NCI-H187 (cell line): ENCODE measurements at places on chromosomes 11 and 22.

DNA sequence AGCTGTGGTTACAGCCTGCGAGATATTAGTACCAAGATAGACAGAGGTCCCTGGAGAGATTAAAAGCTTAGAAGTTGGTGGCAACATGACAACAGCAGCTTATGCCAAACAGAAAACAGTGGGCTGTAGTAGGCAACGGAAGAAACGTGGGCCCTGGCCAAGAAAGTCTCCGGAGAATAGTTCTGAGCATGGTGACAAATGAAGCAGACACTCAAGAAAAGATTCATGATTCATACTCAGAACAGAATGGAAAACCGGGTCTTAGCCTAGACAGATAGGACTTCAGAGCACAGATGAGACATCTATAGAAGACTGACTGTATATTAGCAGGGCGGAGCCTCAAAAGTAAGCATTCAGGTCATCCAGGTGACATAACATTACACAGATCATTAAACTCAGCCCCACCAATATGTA, 727.4 kb downstream of the ETS1 start:
- no peak for DNase-seq

DNA sequence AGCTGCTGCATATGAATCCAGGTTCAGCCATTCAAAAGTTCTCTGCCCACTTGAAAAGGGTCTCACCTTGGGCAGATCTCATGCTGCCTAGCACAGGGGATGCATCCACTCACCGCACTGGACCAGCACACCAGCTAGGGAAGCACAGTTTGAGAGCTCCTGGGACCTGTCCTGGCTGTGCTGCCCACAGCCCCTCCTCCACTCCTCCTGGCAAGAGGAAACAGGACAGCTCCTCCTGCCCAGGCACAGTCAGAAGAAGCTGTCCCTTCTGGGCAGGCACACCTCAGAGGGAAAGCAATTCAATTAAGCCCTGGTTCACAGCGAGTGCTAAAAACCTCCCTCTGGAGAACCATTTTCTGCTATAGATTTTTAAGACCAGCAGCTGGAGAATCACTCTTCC, 146.7 kb downstream of the ST3GAL4 start:
- DNase-seq = no peak

DNA sequence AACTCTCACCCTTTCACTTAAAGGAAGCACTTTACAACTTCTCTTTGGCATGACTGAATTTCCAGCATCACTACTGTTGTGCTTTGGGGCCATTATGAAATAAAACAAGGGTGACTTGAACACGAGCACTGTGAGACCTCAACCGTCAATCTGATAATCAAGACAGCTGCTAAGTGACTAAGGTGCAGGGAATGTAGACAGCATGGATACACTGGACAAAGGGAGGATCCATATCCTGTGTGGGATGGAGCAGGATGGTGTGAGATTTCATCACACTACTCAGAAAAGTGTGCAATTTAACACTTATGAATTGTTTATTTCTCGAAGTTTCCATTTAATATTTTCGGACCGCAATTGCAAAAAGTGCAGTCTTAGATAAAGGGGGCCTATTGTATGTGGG, 16.1 kb upstream of the EXPH5 start:
- DNase-seq = no peak

DNA sequence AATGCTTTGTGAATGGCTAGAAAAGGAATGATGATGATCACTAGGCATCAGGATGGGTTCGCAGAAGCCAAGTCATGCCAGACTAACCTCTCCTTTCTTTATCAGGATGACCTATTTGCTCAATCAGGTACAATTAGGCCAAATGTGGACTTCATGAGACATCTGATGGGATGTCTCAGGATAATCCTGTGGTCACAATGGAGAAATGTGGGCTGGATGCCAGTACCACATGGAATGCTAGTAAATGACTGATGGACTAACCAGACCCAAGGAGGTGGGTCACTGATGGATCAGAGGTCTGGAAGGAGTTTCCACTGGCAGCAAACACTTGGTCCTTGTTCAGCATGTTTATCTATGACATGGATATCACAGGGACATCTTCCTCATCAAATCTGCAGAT, 94.8 kb upstream of the PHOX2A start:
- DNase-seq = no peak

- no peak for DNase-seq
These were observed 357.2 kb downstream of the TMEM135 start for GRCh38 chr11:87394924-87395323.

DNA sequence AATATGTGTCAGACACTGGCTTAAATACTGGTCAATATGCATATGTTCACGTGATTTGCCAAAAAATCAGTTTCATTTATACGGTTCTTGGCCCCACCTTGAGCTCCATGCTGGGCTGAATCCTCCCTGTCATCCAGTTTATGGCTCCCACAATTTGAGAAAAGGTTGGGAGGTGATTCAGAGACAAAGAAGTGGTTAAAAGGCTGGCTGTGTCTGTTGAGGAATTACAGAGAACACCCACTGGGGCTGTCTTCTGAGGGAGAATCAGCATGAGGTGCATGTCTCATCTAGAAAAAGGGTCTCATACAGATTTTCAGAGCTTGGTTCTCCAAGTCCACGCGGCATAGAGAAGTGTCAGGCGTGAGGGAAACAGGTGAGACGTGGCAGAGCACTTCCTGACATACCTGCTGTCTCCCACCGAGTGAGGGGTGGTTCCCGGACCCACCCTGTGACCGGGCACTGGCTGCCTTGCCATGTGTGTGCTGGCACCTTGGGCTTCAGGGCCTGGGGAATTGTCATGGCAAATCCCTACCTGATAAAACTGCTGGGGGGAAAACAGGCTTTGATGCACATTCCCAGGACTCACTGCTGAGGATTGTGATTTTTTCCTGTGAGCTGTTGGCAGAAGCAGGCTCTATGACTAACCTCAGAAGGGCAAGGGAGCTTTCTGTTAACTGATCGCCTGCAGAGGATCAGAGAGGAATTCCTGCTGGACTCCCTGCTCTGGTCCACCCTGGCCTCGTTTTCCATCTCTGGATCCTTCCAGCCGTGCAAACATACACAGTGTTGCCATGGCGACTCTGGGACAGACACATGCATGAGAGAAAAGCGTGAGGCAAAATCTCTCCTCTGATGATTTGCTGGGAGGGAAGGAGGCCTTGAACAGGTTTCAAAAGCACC, 223.6 kb downstream of the ADAMTS15 start:
- DNase-seq = no peak

DNA sequence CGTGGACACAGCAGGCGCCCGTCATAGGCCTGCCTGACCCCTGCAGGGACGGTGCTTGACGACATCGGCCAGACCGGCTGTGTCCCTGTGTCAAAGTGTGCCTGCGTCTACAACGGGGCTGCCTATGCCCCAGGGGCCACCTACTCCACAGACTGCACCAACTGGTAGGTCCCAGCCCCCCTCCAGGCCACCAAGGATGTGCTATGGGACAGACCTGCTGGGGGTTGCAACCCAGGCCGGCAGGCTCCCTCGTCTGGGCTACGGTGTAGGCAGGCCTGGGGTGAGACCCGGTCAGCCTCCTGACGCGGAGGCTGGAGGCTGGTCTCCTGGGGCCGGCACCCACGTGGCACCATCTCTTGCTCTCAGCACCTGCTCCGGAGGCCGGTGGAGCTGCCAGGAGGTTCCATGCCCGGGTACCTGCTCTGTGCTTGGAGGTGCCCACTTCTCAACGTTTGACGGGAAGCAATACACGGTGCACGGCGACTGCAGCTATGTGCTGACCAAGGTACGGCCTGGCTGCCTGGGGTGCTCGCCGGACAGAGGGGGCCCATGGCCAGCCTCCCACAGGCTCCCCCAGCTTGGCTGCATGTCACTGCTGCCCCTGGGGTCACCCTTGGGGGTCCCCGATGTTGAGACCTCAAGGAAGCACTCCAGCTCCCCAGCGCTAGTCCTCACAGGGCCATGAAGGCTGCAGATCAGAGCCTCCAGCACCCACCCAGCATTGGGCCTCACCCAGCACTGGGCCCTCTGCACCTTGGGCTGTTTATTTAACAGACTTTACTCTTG, 7.7 kb downstream of the MUC5AC start:
- no peak for DNase-seq
